ENCODE measurements at places on chromosomes 4 and X. TPM values are rescaled to one million over a fixed set of nuclear protein-coding genes. Genes with fewer than 3 reads are reported as not detected.

Gene TRIML2
- not detected for total RNA-seq

Gene SLITRK4
- not detected for total RNA-seq

Gene RENBP
- total RNA-seq: 15.7 TPM

Gene SOX3
- not detected for total RNA-seq

Gene SOWAHB
- 0.12 TPM for total RNA-seq

Gene ATP2B3
- not detected for total RNA-seq

Gene HELT
- total RNA-seq: not detected

Gene ZDHHC15
- total RNA-seq: 0.49 TPM

Gene PLK4
- 44.7 TPM for total RNA-seq

Gene VSIG4
- total RNA-seq: not detected

Gene FAM47A
- total RNA-seq: not detected

Gene RNF128
- not detected for total RNA-seq

Gene XAGE1A
- total RNA-seq: not detected

Gene IL2
- total RNA-seq: 40.7 TPM

Gene ADH1A
- not detected for total RNA-seq

Gene RAB9A
- 36.4 TPM for total RNA-seq

Gene SMIM10L2A
- total RNA-seq: 0.38 TPM

Gene RNF4
- 94.5 TPM for total RNA-seq

Gene SORCS2
- not detected for total RNA-seq

Gene NPNT
- total RNA-seq: not detected

Gene SLC34A2
- not detected for total RNA-seq

Gene ANXA10
- not detected for total RNA-seq

Gene ETDA
- total RNA-seq: not detected

Gene NAP1L2
- 2.4 TPM for total RNA-seq

Gene KCNIP4
- not detected for total RNA-seq

Gene RBM46
- not detected for total RNA-seq

Gene CSAG1
- not detected for total RNA-seq

Gene UCHL1
- total RNA-seq: 7.5 TPM

Gene ELMOD2
- 14.4 TPM for total RNA-seq

Gene NDNF
- not detected for total RNA-seq

Gene ZAR1
- not detected for total RNA-seq

Gene MCUB
- total RNA-seq: 76.1 TPM

Gene CDX4
- not detected for total RNA-seq

Gene PAPSS1
- 26.3 TPM for total RNA-seq

Gene FHDC1
- total RNA-seq: 0.06 TPM

Gene RAB33B
- 6.6 TPM for total RNA-seq

Gene TMEM35A
- not detected for total RNA-seq

Gene GC
- not detected for total RNA-seq

Gene GPC4
- not detected for total RNA-seq

Gene RPL36A
- 329 TPM for total RNA-seq

Gene OTUD6A
- total RNA-seq: not detected

Gene ANKRD37
- 12.5 TPM for total RNA-seq

Gene MAGEA12
- not detected for total RNA-seq

Measured in activated naive CD8-positive, alpha-beta T cell treated with anti-CD3 and anti-CD28 coated beads for 36 hours (primary cell).